ENCODE measurements at places on chromosomes 16 and 17. TPM values are rescaled to one million over a fixed set of nuclear protein-coding genes. Genes with fewer than 3 reads are reported as not detected.

ARMC5 gene
- polyA plus RNA-seq = 5.5 TPM

NXN gene
- 0.80 TPM for polyA plus RNA-seq

SLC16A13 gene
- polyA plus RNA-seq = 1.1 TPM

MT3 gene
- polyA plus RNA-seq = 1.2 TPM

CPHXL2 gene
- not detected for polyA plus RNA-seq

GDPD1 gene
- polyA plus RNA-seq = 3.0 TPM

OR1D2 gene
- polyA plus RNA-seq = not detected

SLX1A gene
- 104 TPM for polyA plus RNA-seq

ZG16 gene
- not detected for polyA plus RNA-seq

CEMP1 gene
- 3.0 TPM for polyA plus RNA-seq

LHX1 gene
- polyA plus RNA-seq = 0.05 TPM

ENPP7 gene
- polyA plus RNA-seq = not detected

TMEM220 gene
- 2.0 TPM for polyA plus RNA-seq

MAP2K3 gene
- polyA plus RNA-seq = 63.4 TPM

NXPH3 gene
- polyA plus RNA-seq = not detected

KCNJ2 gene
- not detected for polyA plus RNA-seq

DPEP3 gene
- not detected for polyA plus RNA-seq

SULT1A2 gene
- polyA plus RNA-seq = not detected

WNT3 gene
- polyA plus RNA-seq = not detected

RAMP2 gene
- not detected for polyA plus RNA-seq

ELMO3 gene
- polyA plus RNA-seq = not detected

PIK3R5 gene
- 34.8 TPM for polyA plus RNA-seq

HCRT gene
- polyA plus RNA-seq = not detected

SMIM36 gene
- polyA plus RNA-seq = not detected

SEPTIN1 gene
- 205 TPM for polyA plus RNA-seq

TSPAN10 gene
- 0.70 TPM for polyA plus RNA-seq
